Stimulated activated CD4-positive, alpha-beta T cell treated with anti-CD3 and anti-CD28 coated beads, Interleukin-1b, Interleukin-23, amount 100 ng/mL, for 1 hour (primary cell): ENCODE measurements at places on chromosomes 6 and 20.

GRCh38 chr20:35240083-35240810 lies 13.8 kb downstream of the MMP24 start:
- DNase-seq = no peak

DNA sequence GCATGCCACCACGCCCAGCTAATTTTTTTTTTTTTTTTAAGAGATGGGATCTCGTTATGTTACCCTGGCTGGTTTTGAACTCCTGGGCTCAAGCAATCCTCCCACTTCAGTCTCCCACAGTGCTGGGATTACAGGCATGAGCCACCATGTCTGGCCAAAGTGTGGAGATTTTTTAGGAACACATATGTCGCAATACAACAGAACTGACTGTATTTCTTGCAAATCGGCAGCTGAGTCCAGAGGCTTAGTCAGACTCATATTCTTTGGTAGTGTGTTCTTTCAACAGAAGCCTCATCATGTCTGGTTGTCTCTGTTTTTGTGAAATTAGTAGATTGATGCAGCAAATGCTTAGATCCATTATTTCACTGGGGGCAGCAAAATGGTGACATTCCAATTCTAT lies 23.9 kb upstream of the CD164 start:
- DNase-seq = no peak

- peak; percentile 18 for DNase-seq
These were observed 7.5 kb upstream of the GGTLC1 start for GRCh38 chr20:23995905-23996666.

- no peak for DNase-seq
These were observed 3.1 kb downstream of the DHX35 start for GRCh38 chr20:38965264-38965663.

DNA sequence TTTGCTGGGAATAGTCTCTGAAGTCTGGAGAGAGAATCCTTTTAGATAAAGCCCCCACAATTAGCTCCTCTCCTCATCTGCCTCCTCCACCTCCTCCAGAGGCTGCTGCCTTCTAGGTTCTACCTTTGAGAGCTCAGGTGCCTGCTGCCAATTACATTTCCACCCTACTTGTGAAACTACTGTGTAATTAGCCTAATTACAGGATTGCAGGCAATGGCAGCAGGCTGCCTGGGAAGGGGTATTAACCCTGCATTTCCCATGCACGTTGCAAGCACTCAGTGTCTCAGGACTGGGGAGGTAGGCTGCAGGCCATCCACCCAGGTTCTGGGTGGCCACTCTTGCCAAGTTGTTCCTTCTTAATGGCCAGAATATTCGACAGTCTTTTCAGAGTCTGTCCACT lies 215.6 kb upstream of the ZNF217 start:
- no peak for DNase-seq

DNA sequence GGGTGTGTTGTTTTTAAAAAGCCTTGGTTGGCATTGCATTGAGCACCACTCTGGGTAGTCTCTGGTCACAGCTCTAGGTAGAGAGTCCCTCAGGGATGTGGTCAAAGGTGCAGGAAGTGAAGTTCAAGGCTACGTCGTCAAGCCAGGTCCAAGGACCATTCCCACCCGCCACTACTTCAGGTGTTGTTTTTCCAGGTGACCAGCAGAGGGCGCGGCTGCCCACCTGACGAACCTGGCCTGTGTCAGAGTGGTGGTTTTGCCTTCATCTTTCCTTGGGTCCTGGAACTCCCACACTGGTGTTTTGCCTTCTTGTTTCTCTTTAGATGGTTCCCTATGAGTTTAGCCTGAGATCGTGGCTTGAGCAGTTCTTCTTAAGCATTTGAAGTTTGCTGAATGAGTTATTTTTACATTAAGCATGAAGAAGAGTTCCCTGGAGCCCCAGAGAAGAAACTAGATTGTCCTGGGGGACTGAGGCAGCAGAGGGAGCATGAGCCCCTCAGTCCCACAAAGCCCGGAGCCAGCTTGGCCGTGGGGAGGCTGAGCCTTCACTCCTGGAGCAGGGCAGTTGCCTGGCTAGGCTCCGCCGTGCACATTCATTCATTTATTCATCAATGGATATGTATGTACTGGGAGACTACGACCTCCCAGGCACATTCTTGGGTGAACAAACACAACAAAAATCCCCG lies 5.6 kb upstream of the PHACTR3 start:
- no peak for DNase-seq

DNA sequence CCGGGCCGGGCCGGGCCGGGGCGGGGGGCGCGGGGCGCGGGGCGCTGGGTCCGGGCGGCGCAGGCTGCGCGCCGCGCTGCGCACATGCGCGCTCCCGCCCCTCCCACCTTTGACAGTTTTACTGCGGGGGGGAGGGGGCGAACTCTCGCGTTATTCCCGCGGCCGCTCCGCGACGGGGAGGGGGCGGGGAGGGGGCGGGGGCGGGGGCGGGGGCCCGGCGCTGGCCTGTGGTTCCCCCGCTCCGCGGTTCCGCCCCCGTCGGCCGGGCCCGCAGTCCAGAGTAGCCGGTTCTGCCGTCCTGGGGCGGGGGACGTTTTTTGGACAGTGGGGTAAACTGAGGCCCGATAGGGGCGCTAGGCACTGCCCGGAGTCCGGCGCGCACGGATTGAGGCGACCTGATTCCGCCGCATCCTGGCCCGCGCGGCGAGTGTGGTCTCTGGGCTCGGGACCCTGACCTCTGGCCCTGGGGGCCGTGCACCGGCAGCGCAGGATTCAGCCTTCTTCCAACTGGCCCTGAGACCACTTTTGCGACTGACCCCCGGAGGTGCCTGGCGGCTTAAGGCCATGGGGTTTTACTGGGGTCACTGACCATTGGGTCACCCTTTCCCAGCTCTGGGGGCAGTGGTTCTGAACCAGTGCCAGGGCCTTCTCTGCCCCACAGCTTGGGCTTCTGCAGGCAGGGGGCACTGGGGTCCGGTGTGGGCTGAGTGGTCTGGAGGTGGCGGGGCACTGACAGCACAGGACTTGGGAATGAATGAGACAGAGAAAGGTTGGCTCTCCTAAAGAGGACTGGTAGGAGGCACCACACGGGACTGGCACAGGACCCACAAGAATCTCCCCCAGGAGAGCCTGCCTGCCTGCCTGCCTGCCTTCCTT lies at the start of gene ZNF512B:
Gene ZNF512B (minus strand): TSS at position 93 of the 876 bp plus-strand sequence. CDS start 1,980 bp downstream, outside the sequence.
- DNase-seq = no peak

DNA sequence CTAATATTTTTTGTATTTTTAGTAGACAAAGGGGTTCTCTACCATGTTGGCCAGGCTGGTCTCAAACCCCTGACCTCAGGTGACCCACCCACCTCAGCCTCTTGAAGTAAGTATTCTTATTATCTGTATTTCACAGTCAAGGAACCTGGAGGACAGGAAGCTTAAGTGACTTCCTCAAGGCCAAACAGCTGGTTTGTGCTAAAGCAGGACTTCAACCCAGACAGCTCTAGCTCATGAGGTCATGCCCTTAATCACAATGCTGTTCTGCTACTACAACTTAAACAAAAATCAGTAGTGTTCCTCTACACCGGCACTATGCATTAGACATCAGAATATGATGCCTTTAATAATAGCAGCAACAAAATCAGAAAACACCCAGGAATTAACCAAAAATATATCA lies 168.9 kb downstream of the ADGB start:
- DNase-seq = no peak

- no peak for DNase-seq
These were observed 177.2 kb upstream of the ASCC3 start for GRCh38 chr6:101058296-101058695.

DNA sequence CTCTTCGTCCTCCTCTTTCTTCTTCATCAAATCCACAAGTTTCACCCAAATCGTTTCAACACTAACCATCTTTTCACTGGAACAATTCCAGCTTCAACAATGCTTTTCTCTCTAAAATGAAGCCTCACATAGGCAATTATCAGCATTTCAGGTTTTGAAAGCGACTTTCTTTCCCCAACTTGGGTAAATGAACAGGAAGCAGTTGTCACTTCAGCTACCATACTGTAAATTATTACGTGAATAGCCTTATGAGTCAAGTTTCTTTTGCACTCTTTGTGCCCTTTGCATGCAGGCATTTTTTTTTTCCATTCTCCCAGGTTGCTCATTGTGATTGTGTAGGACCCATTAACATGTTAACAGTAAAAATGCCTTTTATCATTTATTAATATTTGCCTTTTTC lies 121.7 kb upstream of the BTBD3 start:
- no peak for DNase-seq

DNA sequence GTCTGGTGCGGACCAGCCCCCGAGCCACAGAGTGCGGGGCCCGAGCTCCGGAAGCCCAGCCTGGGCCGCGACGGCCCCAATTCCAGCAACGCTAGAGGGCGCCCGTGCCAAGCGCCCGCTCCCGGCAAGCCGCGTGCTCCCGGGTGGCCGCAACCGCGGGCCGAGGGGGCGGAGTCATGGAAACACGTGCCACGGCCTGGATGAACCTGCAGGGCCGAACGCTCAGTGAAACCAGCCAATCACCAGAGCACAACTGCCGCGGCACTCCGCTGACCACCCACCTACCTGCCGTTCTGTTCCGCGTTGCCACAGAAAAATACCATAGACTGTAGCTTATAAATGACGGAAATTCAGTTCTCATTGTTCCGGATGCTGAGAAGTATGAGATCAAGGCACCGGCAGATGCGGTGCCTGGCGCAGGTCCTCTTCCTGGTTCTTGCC lies 85.7 kb upstream of the FOXC1 start:
- peak; percentile 55 for DNase-seq

GRCh38 chr20:6036213-6036612 lies 17.6 kb downstream of the LRRN4 start:
- DNase-seq = no peak

GRCh38 chr6:30568245-30568644 lies 3.0 kb upstream of the ABCF1 start:
- no peak for DNase-seq

- DNase-seq = no peak
These were observed 13.2 kb downstream of the ADGRF1 start for GRCh38 chr6:47028835-47029360.

GRCh38 chr6:72699159-72699558 lies 77.3 kb downstream of the KCNQ5 start:
- DNase-seq = no peak

GRCh38 chr20:44549123-44549522 lies 27.3 kb upstream of the SERINC3 start:
- DNase-seq = no peak

DNA sequence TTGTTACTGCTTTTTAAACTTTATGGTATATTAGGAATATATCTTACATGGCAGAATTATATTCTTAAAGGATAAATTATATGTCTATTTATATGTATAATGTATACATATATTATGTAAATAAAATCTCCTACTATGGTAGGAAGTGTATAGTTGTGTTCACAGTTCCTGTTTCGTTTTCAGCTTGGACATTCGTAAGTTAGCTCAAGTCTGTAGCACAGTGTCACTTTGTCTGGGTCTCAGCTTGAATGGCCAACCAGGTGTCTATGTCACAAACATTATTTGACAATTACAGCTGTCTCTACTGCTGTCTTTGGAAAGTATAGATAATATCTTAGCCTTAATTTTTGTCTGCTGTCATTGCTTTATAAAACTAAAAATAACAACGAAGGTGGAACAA lies 303.9 kb downstream of the CDKAL1 start:
- DNase-seq = no peak

- DNase-seq = no peak
These were observed 464.4 kb upstream of the CHD6 start for GRCh38 chr20:42082611-42083010.

GRCh38 chr6:37745748-37746147 lies 48.1 kb upstream of the MDGA1 start:
- no peak for DNase-seq

DNA sequence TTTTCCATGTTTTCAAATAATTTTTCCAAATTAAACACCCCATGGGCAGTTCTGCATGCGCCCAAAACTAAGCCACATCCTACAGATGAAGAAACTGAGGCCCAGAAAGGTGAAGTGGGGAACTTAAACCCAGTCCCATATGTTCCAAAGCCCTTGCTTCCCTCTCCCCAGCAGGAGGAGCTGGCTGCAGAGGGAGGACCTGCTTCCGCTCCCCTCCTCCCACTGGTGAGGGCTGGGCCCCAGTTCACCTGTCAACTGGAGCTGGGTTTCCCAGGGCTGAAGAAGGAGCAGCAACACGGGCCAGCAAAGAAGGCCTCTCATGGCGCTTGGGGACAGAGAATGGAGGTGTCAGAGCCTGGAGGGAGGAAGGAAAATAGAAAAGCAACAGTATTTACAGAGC lies 1.4 kb upstream of the RBPJL start:
- DNase-seq = no peak

- DNase-seq = no peak
These were observed 386.9 kb upstream of the HSF2 start for GRCh38 chr6:122012578-122012977.

DNA sequence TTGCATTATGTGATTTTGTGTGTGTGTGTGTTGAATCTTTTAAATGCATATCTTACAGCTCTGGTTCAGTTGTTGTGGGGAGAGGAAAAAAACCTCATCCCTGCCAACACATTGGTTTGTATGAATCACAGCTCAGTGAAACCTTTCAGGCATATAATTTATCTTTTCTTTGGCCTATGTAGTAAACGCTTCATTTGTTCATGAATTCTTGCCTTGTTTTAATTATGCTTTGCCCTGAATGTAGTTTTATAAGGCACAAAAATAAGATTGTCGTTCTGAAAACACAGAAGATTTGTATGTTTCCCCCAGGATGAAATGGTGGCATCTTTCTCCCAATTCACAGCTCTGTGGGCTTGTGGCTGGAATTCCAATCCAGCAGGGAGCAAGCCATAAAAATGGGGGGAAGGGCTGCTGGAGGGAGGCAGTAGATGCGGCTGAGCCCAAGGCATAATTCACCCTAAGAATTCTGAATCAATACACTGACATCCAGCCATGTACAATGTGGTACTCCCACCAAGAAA lies 45.1 kb downstream of the BCAS1 start:
- no peak for DNase-seq

DNA sequence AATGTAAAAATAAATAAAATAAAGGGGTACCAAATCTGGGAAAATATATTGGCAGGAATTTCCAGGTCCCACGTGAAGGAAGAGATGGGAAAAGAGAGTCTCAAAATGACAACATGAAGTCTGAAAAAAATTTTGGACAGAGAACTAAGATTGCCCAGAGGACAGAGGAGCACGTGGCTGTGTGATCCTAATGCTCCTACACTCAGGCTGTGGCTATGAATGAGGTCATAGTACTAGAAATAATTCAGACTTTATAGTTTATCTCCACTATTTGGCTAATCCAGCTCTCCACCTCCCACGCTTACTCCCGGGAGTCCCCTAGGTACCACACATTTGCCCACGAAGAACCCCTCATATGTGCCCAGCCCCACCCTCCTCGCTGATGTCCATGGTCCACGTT lies 42.8 kb upstream of the STMND1 start:
- no peak for DNase-seq
